Bronchus fibroblast of lung (primary cell): ENCODE measurements at places on chromosomes 11 and 22. TPM values are rescaled to one million over a fixed set of nuclear protein-coding genes. Genes with fewer than 3 reads are reported as not detected.

CALCA gene
- total RNA-seq = not detected in 2 replicates

C1QTNF4 gene
- total RNA-seq = 1.8 and 2.8 TPM in 2 replicates

GAL gene
- 13.1 and 17.3 TPM in 2 replicates for total RNA-seq

GRIK4 gene
- 0.15 TPM in 1 of 2 replicates, not detected in the other for total RNA-seq

C22orf42 gene
- not detected in 2 replicates for total RNA-seq

GTSE1 gene
- 20.2 and 23.5 TPM in 2 replicates for total RNA-seq

FANCF gene
- total RNA-seq = 10.7 and 11.1 TPM in 2 replicates
